ENCODE measurements at places on chromosomes 2 and 18.

- DNase-seq, result no peak
Observed at GRCh38 chr2:64251497-64252250, 107.5 kb upstream of the PELI1 start.

DNA sequence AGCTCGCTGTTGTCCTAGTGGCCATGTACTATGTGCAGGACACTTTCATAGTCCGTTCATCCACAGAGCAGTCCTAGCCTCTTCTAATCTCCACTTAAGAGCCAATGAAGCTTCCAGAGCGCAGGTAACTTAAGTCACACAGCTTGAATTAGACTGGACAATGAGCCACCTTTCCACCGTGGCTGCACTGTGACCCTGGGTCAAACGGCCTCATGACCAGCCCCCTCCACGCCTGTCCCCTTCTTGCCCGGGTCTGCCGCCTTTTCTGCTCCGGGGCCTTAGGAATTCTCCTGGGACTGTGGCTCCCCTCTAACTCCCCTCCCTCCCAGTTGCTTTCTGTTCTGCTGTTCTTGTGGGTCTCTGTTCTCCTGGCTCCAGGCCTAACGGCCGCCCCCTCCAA lies 8.4 kb upstream of the PRKCE start:
- no peak for DNase-seq

GRCh38 chr2:242075168-242075567 lies 205.6 kb downstream of the RTP5 start:
- DNase-seq, result no peak

- no peak for DNase-seq
Observed at GRCh38 chr18:60259052-60259681, 113.4 kb downstream of the MC4R start.

DNA sequence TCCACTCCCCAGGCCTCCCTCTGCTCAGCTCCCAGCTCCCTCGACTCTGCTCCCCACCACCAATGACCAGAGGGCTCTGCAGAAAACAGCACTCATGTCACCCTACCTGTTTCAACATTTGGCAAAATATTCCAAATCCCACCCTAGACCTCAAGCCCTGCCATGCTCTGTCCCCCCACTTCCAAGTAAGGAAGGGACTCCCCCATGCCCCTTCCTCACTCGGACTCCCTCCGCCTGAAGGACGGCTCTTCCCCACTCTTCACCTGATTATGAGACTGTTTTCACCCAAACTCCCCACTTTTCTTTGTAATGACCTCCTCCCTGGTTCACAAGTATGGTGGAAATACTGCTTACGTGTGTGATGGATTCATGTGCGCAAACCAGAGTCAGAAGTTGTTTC lies 208.4 kb downstream of the MGAT5 start:
- no peak for DNase-seq

DNA sequence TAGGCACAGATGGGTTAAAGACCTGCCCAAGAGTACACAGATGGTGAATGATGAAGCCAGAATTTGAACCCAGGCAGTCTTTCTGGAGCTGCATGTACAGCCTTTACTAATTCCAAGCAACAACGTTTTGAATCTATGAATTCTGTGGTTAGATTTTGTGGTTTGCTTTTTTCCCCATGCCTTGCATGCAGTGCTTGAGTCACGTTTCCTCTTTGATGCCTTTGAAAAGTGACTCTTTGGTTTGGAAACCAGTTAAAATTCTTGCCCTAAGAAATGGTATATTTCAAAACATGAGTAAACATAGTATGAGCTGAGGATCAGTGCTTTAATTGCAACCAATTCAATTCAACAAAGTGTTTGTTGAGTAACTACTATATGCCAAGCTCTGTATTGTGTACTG lies 48.2 kb upstream of the PPM1B start:
- no peak for DNase-seq

All from cerebellar cortex (tissue), 1 donor.